Activated T-cell treated with anti-CD3 and anti-CD28 coated beads, Interleukin-2, amount 50 U/mL, for 72 hours (primary cell): ENCODE measurements at places on chromosomes 7 and 10. TPM values are rescaled to one million over a fixed set of nuclear protein-coding genes. Genes with fewer than 3 reads are reported as not detected.
A peak's percentile ranks its signal among the peaks of the same experiment; 100 is the strongest.

- DNase-seq = no peak
These were observed 54.9 kb downstream of the PTEN start for GRCh38 chr10:87918254-87918859.

MMD2 gene
- total RNA-seq = not detected

NUDT13 gene
- 0.60 TPM for total RNA-seq

GRCh38 chr7:75639071-75639885, 99.5 kb downstream of the HIP1 start:
- peak; percentile 28 for DNase-seq

DNA sequence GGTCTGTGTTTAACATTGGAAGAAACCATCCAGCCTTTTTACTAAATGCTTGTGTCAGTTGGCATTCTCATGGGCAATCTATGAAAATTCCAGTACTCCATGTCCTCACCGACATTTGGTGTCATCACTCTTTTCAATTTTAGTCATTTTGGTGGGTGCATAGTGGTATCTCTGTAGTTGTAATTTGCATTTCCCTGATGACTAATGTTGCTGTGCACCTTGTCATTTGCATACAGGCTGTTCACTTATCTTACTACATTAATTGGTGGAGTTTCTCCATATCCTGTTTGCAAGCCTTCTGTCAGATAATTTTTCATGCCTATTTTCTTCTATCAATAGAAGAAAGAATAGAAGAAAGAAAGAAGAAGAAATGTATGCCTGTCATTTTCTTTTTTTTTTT, 73.7 kb downstream of the PLPP4 start:
- no peak for DNase-seq

CRYGN gene
- total RNA-seq = 0.53 TPM

DNA sequence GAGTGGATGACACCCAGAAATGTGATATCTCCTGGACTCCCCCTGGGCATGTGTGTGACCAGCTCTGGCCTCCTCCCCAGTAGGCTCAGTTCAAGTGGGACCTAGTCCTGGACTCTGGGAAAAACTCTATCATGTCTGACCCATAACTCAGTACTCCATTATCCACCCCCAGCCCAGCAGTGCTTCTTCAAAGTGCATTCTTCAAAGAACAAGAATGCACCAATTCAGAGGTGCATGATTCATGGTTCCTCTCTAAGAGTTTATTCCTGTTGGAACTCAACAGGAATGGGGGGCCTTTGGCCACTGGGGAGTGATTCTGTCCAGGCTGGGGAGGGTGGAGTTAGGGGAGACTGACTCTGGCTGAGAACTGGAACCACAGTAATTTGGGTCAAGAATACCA, 173.6 kb upstream of the CXCL12 start:
- no peak for DNase-seq

APBB1IP gene
- 49.7 TPM for total RNA-seq

GRCh38 chr7:26379711-26380110, 88.0 kb downstream of the SNX10 start:
- DNase-seq = no peak

- no peak for DNase-seq
These were observed 91.0 kb downstream of the GPAM start for GRCh38 chr10:112092519-112092918.

- no peak for DNase-seq
These were observed 284.1 kb upstream of the NPSR1 start for GRCh38 chr7:34373940-34374339.

GRCh38 chr7:140586516-140586915, 54.1 kb downstream of the DENND2A start:
- no peak for DNase-seq

- no peak for DNase-seq
These were observed 119.8 kb downstream of the GALNT17 start for GRCh38 chr7:71251706-71252105.

CD36 gene
- 0.65 TPM for total RNA-seq

- no peak for DNase-seq
These were observed 107.5 kb downstream of the CCDC71L start for GRCh38 chr7:106553446-106553836.

DNA sequence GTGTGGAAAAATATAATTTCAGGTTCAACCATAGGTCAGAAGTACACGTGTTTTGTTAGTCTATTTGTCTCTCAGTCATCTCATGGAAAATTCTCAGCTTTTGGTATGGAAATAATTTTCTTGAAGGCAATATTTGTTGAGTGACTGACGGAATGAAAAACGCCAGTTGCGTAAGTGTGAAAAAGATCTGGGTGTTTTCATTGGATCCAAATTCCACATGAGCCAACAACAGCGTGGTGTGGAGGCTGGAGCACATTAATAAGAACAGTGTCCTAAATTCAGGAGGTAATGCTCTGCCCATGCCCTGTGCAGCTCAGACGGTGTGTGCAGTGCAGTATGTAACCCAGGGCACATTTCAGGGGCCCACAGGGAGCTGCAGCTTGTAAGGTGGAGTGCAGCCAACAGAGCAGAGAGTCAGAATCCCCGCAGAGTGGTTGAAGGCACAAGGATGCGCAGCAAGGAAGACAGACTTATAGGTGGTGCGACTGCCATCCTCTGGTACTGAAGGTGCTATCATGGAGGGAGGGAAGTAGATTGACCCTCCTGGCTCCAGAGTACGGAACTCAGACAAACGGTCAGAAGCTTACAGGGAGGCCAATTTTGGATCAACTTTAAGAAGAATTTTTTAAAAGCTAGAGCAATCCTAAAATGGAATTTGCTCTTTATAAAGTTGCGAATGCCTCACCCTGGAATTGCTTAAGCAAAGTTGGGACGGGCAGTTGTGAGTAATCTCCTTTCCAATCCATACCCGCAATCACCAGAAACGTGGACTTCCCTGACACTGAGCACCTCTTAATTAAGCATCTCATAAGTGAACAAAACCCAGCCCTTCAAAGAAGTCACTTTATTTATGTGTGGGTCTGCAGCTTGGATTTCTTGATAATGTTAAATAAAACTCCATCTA, 38.0 kb downstream of the EGFR start:
- DNase-seq = no peak

- no peak for DNase-seq
These were observed 27.3 kb downstream of the HERC4 start for GRCh38 chr10:68047554-68048327.

DNAJC12 gene
- total RNA-seq = 36.4 TPM

DNA sequence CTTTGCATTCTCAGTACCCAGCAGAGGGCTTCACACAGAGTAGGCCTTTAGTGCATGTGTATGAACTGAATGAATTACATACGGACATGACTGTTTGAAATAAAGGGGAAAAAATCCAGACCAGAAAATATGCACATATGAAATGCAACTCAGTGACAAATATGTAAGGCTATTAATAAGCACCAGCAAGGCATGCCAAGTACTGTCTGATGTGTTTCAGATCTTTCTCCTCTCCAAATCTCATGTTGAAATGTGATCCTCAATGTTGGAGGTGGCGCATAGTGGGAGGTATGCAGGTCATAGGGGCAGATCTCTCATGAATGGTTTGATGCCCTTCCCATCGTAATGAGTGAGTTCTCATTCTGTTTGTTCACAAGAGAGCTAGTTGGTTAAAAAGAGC, 87.3 kb upstream of the TOMM7 start:
- DNase-seq = no peak

CSGALNACT2 gene
- total RNA-seq = 55.2 TPM
